Activated T-helper 1 cell treated with Interleukin-2 at 50 U/mL for 16 hours (primary cell): ENCODE measurements at places on chromosomes 2 and 18.

GRCh38 chr2:236811062-236811656, 241.5 kb downstream of the ACKR3 start:
- no peak for DNase-seq

- DNase-seq: no peak
Measured at GRCh38 chr2:25929789-25930473, 51.6 kb upstream of the ASXL2 start.

DNA sequence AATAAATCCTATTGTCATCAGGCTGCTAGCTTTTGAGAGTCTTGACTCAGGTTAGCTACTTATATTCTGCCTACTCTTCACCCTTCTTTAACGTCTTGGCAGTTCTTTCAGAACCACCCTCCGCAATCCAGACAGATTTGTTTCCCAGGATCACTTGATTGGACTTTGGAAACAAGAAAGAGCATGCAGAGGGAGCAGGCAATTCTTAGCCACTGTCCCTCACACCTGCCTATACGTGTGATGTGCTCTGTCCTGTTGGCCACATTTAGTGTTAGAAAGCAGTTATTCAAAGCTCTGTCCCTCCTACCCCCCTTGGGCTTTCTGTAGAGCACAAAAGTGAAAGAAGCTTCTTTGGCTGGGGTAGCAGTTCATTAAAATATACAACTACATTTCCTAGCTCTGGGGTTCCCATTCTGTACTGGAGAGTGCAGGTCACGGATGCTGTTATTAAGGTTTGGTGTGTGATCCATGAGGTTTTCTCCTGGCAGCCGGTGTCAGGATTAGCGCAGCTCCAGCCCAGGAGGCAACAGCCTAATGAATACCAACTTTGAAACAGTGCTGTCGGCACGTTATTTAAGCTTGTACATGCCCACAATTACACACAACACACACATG, 6.3 kb downstream of the FZD5 start:
- no peak for DNase-seq

DNA sequence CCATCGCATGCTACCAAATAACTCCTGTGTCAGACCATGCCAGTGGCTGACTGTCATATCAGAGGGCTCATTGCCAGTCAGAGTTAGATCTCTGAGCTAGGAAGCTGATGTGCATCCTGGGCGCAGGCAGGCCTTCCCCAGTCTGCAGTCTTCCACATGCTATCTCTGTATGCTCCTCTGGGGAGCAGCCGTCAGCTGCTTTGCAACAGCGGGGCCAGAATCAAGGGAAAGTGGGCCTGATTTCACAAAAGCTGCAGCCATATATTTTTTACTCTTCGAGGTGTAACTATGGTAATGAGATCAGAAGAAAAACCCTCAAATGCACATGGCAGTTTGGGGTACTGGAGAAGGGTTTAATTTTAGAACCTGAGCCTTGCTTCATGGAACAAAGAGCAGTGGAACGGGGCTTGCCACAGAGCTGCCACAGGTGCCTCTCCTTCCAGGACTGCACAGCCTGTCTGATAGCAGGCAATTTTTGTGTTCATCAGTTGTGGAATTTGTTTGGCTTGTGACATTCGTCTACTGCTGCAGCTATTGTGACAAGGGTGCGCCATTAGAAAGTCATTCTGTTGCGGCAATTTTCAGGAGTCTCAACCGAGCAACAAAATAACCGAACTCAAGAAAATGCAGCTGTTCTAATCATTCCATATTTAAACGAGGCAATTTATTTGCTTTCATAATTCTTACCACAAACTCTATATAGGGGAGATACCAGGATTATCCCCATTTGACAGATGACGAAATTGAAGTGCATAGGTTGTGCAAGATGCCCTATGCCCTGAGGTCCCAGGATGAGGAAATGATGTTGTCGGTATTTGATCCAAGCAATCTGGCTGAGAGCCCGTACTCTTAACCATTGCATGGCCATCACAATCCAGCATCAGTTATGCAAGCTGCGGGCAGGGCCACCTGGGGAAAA, 109.6 kb upstream of the CYRIA start:
- DNase-seq: no peak

DNA sequence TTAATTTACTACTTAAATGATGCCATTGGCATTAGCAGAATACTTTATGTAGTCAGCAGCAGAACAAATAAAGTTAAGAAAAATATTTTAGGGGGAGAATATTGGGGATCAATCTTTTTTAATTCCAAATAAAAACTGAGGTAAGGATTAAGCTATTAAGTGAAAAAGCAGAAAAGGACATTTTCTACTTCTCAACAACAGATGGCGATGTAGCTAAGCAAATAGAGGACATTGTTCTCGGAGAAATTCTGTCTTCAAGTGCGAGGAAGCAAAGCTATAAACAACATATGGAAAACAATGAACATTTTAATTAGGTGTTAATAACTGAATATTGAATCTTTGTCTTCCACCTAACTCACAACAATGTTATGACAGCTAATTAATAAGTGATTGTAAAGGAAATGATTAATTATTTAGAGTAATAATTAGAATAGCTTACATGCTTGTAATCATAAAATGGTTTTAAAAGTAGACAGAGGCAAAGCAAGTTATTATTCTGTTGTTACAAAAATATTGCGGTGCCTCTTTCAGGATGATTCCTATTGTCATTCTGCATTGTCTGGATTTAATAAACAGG, 32.9 kb upstream of the CCDC93 start:
- no peak for DNase-seq

GRCh38 chr2:196587056-196587455, 52.5 kb upstream of the CCDC150 start:
- DNase-seq: no peak

DNA sequence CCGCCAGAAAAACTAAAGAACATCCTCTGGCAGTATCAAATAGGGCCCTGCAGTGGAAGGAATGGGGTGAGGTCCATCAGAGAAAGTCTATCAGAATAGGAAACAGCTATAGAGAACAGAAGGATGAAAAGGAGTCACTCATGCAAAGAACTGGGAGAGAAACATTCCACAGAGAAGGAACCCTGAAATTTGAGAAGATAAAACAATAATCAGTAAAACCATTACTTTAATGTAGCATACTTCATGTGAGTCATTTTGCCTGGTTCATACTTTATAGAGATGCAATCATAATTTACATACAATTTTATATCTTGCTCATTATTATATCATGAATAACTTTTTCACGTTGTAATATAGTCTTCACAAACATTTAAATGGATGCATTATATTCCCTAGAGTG, 402.2 kb downstream of the NCKAP5 start:
- DNase-seq: no peak

DNA sequence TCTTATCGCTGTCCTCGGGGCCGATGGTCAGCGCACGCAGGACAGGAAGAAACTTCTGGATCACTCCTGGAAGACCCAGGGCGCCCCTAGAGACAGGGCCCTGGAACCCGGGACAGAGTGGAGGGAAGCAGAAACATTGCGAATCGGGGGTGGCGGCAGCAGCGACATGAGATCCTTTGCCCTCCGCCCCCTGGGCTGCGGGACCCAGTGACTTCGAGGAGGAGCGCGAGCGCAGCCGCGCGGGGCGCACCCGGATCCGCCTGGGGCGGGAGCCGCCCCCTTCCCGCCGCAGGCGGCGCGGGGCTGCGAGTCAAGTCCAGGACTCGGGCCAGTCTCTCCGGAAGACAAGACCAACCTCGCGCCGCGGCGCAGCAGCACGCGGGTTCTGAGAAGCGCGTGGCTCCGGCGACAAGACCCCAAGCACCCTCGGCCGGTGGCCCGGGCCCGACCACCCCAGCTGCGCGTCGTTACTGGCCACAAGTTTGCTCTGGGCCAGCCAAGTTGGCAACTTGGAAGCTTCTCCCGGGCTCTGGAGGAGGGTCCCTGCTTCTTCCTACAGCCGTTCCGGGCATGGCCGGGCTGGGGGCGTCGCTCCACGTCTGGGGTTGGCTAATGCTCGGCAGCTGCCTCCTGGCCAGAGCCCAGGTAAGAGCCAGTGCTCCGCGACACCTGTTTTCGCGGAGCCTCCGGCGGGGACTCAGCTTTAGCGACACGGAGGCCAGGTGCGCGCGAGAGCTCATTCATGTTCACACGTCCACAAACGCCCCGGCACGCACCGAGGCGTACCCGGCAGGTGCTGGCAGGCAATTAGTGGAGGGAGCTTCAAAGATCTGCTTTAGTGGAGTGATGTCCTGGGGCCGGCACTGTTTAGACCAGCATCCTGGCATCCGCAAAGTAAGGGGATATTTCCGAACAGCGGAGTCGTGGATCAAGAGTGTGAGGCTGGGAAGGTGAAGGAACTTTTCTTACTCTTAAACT, at the start of gene PTH2R:
TSS of gene PTH2R (plus strand) at position 319 of the 978 bp plus-strand sequence. CDS start at position 571, 252 bp downstream.
- DNase-seq: no peak

- no peak for DNase-seq
Measured at GRCh38 chr18:79911344-79912270, 39.8 kb downstream of the SLC66A2 start.

- DNase-seq: no peak
Measured at GRCh38 chr2:213148572-213149261, 2.7 kb downstream of the IKZF2 start.

- no peak for DNase-seq
Measured at GRCh38 chr2:74292751-74293150, 50.5 kb downstream of the SLC4A5 start.

- DNase-seq: no peak
Measured at GRCh38 chr2:72916743-72917137, 579 bp upstream of the EMX1 start.

DNA sequence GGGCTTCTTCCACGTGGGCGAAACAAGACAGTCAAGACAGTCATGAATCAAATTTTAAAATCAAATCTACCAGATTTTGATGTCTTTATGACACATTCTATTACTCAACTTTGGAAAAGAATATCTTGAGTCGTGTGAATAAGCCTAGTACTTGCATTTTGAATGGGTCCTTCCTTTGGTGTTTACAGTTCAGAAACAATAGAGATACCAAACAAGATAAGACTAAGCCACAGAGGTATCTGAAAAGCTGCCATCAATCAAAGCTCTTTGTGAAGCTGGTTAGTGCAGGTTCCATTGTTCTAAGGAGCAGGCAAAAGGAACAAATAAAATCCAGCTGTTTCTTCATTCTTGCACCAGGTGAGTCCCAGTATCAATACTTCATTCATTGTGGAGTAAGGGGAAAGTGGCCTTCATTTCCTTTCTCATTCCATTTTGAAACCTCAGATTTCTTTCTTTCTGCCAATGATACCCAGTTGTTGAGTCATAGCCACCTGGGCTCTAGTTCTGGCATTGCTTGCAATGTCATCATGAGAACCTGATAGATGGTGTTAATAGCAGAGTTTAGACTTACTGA, 151.7 kb upstream of the L3MBTL4 start:
- no peak for DNase-seq

DNA sequence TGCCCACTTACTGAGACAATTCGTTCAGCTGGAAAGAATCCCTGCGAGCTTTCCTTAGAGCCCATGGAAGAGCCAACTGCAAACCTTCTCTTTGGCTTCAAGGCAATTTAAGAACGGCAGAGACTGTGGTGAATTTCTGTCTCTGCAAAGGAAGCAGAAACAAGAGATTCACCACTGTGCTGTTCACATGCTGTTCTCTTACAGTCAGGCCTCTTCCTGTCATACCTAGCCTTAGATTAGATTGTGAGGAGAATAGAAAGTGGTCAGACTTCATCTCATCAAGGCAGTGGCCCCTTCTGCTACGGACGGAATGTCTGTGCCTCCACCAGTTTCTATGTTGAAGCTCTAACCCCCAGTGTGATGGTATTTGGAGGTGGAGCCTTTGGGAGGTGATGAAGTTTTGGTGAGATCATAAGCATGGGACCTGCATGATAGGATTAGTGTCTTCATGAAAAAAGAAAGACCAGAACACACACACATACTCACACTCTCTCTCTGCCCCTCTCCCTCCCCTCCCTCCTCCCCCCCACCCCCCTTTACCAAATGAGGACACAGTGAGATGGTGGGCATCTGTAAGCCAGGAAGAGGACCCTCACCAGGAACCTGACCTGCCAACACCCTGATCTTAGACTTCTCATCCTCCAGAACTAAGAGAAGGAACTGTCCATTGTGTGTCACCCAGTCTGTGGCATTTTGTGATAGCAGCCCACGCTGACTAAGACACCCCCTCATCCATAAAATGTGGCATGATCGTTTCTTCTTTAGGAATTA, 45.6 kb upstream of the NRP2 start:
- no peak for DNase-seq

- no peak for DNase-seq
Measured at GRCh38 chr2:18922276-18922675, 332.9 kb upstream of the NT5C1B start.

DNA sequence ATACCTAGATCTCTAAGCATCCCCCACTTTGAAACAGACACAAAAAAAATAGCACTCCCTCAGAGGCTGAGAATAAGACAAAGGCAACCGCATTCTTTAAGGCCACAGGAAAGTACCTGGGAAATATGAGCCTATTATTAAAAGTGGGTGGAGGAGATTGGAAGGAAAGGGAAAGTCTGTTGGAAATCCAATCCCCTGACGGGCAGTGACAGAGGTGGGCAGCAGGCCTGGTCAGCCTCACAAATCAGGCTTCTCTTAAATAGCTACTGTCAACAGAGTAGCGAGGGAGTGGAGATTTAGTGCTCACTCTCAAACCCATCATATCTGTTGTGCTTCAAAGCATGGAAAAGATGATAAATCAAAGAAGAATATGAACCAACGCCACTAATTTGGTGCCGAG, 324.4 kb downstream of the ALK start:
- DNase-seq: no peak

DNA sequence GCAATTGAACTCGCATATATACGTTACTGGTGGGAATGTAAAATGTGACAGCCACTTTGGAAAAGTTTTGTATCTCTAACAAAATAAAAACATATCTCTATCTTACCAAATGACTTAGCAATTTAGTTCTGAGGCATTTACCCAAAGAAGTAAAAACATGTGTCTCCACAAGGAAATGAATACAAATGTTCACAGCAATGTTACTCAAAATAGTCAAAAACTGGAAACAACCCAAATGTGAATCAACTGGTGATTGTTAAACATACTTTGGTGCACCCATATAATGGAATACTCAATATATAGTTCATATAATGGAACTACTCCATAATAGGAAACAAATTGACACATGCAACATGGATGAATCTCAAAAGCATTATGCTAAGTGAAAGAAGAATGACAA, 70.4 kb upstream of the DNER start:
- DNase-seq: no peak

- no peak for DNase-seq
Measured at GRCh38 chr2:643334-643733, 33.9 kb downstream of the TMEM18 start.

GRCh38 chr2:236530512-236530911, 39.1 kb upstream of the ACKR3 start:
- no peak for DNase-seq

- DNase-seq: no peak
Measured at GRCh38 chr2:148162871-148163270, 142.0 kb downstream of the MBD5 start.

GRCh38 chr18:36197511-36198166, 10.3 kb downstream of the MOCOS start:
- DNase-seq: no peak

- no peak for DNase-seq
Measured at GRCh38 chr2:226508683-226509082, 290.9 kb downstream of the IRS1 start.

- DNase-seq: no peak
Measured at GRCh38 chr2:217722883-217723472, 279.8 kb downstream of the TNS1 start.

- DNase-seq: no peak
Measured at GRCh38 chr2:96528006-96528699, 8.4 kb upstream of the ARID5A start.
